ENCODE measurements at places on chromosomes 2 and 18. TPM values are rescaled to one million over a fixed set of nuclear protein-coding genes. Genes with fewer than 3 reads are reported as not detected.

DNA sequence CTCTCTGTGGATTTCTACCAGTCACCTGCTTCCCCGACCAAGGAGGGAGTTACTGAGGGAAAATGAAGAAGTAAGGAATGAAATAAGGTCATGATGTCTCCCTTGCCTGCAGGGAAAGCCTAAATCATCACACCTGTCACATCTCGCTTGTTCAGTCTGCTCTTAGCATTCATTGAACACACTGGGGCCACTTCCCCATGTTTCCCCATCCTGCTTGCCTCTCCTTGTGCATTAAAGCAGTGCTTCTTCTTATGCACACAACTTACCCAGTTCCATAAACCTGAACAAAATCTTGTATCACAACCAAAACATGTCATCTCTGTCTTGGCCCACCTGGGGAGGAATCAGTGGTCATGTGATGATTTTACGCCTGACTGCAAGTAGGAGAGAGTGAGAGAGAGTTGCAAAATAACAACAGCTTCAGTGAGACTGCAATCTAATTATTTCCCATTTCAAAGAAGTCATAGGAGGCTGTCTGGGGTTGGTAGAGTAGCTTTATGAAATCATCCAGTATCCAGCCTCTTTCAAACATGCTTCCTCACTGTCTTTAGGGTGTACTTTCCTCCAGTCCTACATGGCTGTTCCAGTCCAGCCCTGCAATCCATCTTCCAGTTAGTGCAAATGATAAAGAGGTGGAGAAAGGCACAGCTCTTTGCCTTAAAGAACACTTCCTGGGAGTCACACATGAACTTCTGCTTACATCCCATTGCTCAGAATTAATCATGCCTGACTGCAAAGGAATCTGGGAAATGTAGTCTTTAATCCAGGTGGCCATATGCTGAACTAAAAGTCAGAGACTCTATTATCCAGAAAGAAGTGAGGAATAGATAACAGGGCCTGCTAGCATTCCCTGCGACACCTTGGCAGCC lies 220.1 kb downstream of the HAUS1 start:
- H3K4me3 ChIP-seq: no peak overlapping the region
- no peaks in the 10 kb centered on the region for H3K27me3 ChIP-seq
- H3K36me3 ChIP-seq: no peaks in the 10 kb centered on the region
- no peak for DNase-seq

- no peak for DNase-seq
- no peak overlapping the region for H3K4me3 ChIP-seq
- H3K27ac ChIP-seq: no peak overlapping the region
These were observed 36.0 kb downstream of the KLHL29 start for GRCh38 chr2:23420840-23421476.

DNA sequence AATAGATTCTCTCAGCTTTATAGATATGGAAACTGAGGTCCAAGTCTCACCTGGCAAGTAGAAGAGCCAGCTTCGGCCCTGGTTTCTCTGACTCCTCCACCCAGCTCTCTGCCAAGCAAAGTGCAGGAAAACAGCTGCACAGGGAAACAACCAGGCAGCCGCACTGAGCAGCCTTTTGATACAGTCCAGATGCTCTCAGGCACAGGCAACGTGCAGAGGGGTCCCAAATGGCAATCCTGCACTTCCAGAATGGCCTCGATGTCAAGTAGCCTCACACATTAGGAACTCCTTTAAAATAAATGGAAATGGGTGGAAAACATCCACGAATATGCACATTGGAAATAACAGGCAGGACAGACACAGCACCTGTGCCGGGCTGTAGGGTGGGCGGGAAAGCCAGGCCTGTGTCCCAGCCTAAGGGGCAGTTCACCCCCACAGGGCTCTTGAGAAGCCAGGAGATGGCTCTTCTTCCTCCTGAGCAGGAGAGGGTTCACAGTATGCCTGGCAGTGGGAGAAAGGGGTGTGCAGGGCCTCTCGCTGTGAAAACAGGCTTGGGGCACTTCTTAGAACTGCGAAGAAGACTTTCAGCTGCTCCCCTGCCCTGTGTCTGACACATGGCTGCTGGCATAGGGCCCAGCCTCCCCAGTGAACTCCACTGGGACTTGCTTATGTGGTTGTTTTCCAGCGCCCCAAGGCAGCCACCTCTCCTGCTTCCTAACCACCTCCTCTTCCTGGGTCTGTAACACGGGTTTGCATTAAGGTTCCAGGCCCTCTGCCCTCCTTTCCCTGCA lies 63.9 kb upstream of the TUBA3E start:
- H3K4me3 ChIP-seq: no peak overlapping the region
- no peak for DNase-seq
- no peaks in the 10 kb centered on the region for H3K4me1 ChIP-seq
- H3K36me3 ChIP-seq: no peaks in the 10 kb centered on the region
- no peaks in the 10 kb centered on the region for H3K27me3 ChIP-seq

DNA sequence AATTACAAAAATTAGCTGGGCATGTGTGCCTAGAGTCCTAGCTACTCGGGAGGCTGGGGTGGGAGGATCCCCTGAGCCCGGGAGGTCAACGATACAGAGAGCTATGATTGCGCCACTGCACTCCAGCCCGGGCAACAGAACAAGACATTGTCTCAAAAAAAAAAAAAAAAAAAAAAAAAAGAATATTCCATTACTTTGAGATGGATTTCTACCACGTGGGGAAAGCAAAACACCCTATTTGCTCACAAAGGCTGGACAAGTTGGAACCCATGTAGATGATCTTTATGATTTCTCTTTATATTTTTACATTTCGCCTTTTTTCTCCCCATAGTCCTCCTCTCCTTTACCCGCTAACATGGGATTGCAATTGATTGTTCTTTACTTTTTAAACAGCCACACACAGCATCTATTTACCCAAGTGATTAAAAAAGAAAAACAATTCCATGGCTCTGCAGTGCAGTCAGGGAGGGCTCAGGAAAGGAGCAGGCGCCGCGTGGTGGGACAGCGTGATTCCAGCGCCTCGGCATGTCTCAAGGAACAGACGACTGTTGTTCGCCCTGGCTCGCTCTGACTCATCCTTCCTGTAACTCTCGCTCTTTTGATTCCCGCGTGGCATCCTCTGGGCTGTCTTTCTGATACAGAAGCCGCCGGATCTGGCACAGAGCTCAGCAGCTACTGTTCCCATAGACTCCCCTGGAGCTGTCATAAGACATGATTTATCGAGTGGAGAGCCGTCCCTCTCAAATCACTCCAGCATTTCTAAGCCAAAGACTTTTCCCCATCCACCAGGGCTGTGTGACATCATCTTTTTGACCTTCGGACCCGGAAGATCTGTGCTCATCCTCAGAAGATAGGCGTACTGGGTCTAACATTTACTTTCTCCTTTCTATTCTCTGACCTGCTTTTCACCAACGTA lies 230.4 kb upstream of the AGAP1 start:
- no peaks in the 10 kb centered on the region for H3K36me3 ChIP-seq
- DNase-seq: no peak
- no peak overlapping the region for H3K27ac ChIP-seq
- no peak overlapping the region for H3K4me3 ChIP-seq
- H3K27me3 ChIP-seq: no peaks in the 10 kb centered on the region

DNA sequence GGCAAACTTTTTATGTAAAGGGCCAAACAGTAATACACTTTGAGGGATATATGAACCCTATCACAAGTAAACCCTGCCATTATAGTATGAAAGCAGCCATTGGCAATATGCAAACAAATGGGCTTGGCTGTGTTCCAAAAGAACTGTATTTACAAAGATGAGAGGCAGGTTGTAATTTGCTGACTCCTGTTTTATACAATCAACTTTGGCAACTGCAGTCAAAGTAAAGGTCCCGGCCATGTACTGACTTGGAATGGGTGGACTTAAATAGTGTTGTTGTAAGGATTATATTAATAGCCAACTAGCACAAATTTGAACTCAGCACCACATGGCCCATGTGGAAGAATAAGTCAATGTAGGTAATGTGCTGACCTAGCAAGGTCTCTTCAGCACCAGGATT lies 223.4 kb downstream of the WDPCP start:
- DNase-seq: no peak
- no peaks in the 10 kb centered on the region for H3K36me3 ChIP-seq
- H3K4me3 ChIP-seq: no peak overlapping the region
- H3K27ac ChIP-seq: no peak overlapping the region

GRCh38 chr2:241814643-241815476 lies 5.9 kb downstream of the NEU4 start:
- H3K36me3 ChIP-seq: no peaks in the 10 kb centered on the region
- H3K27me3 ChIP-seq: no peaks in the 10 kb centered on the region
- no peak overlapping the region for H3K4me3 ChIP-seq
- no peak for DNase-seq
- no peaks in the 10 kb centered on the region for H3K4me1 ChIP-seq

- DNase-seq: no peak
- no peak overlapping the region for H3K4me3 ChIP-seq
- no peaks in the 10 kb centered on the region for H3K36me3 ChIP-seq
These were observed 220.2 kb downstream of the PDE11A start for GRCh38 chr2:177852389-177852788.

DNA sequence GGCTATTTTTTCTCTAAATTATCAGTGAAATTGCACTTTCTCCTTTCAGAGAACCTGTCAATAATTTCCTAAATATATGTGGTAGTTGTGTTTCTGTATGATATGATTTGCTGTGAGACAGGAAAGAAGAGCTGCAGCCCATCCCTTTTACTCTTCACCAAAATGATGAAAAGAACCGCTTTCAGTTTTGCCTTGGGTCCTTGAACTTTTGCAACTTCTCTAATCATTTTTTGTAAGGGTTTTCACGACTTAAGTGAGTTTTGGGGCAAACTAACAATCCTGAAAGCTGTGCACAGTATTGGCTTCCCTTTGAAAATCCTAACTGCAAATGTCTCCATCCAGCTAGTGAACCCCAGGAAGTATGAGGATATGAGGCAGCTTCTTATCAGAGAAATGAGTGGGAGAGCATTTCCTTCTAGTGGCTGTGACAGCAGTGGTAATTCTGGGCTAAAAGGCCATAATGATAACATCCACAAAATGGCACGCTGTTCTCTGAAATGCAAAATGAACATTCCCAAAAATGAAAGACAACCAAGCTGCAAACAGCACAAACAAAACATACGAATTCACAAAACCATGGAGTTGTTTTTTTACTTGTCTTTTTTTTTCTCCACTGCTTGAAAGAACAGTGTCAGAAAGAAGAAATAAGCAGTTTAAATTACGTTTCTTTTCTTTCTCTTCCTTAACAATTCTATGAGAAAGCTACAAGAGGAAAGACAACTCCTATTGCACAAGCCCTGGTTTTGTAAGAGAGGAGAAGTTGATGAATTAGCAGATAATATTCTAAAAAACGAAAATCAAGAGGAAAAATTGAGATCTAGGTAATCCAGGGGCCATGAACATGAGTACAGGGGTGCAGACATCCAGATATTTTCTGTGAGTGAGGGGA lies 1291.6 kb upstream of the ZEB2 start:
- H3K4me3 ChIP-seq: no peak overlapping the region
- no peak overlapping the region for H3K27ac ChIP-seq
- no peaks in the 10 kb centered on the region for H3K27me3 ChIP-seq
- no peaks in the 10 kb centered on the region for H3K4me1 ChIP-seq

- no peak for DNase-seq
- H3K4me1 ChIP-seq: no peaks in the 10 kb centered on the region
- peaks cover 4% of the 10 kb centered on the region for H3K27me3 ChIP-seq
- no peak overlapping the region for H3K4me3 ChIP-seq
- H3K36me3 ChIP-seq: no peaks in the 10 kb centered on the region
- H3K27ac ChIP-seq: no peak overlapping the region
These were observed 142.4 kb upstream of the RBBP8 start for GRCh38 chr18:22790545-22791309.

DNA sequence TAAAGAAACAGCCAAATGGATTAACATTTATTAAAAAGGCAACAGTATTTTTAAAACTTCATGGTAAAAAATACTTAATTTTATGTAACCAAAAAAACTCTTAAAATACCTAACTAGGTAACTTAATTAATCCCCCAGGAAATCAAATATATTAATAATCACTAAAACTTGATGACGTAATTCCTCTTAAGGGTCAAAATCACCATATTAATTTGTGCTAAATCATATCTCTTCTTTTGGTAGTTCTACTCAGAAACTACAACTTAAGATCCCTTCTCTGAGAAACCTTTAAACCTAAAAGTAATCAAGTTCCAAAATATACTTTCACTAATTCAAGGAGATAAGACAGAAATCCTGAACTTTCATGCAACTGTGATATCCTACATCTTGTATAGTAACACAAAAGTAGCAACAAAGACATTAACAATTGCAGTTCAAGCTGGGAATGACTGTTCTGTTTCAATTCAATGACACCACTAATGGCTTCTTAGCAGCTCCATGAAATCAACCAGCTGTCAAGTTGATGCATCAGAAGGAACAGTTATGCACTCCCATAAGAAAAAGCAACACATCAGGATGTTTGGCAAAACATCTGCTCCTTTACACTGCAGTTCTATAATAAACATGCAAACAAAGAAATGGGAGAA lies 4.0 kb downstream of the BAZ2B start:
- DNase-seq: no peak
- H3K27me3 ChIP-seq: peaks cover 4% of the 10 kb centered on the region
- H3K27ac ChIP-seq: no peak overlapping the region
- H3K4me1 ChIP-seq: no peaks in the 10 kb centered on the region
- H3K4me3 ChIP-seq: no peak overlapping the region
- no peaks in the 10 kb centered on the region for H3K36me3 ChIP-seq

GRCh38 chr2:233833345-233833744 lies 21.0 kb downstream of the HJURP start:
- no peaks in the 10 kb centered on the region for H3K4me1 ChIP-seq
- no peaks in the 10 kb centered on the region for H3K36me3 ChIP-seq
- no peak overlapping the region for H3K4me3 ChIP-seq
- no peak overlapping the region for H3K27ac ChIP-seq

DNA sequence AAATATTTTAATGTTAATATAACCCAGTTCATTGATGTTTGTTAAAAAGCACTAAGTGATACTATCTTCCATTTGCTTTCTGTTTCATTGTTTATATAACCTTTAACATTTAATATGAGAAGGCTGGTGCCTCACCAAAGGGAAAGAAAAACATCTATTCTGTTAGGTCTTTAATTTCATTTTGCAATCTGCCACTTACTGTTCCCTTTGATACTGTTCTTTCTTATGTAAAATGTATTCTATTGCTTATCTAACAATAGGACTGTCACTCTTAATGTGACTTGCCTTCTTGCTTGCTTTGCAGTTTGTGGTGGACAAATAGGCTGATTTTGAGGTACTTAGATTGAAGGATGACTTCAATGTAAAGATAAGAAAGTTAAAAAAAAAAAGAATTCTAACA lies 1666.1 kb upstream of the DDX18 start:
- no peak for DNase-seq
- no peaks in the 10 kb centered on the region for H3K36me3 ChIP-seq

DNA sequence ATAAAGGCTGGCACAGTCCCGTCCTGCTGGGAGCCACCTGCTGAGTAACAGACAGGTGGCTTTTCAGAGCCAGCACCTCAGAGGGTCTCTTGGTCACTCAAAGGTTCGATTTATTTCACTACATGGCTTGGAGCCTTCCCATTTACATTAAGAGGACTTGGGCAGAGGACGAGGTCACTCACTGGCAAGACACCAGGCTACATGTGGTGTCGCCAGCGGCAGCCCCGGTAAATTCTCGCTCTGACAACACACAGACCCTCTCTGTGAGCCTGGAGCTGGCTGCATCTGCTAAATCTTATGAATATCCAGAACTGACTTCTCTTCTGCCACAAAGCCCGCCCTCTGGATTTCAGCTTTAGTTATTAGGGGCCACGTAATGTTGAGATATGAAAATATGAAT lies 254.7 kb downstream of the VAPA start:
- H3K4me1 ChIP-seq: no peaks in the 10 kb centered on the region
- H3K36me3 ChIP-seq: no peaks in the 10 kb centered on the region
- H3K27ac ChIP-seq: no peak overlapping the region
- H3K27me3 ChIP-seq: no peaks in the 10 kb centered on the region
- no peak for DNase-seq

Gene ACMSD
- not detected for total RNA-seq

Gene UGT1A5
- not detected for total RNA-seq

Gene BCL2
- total RNA-seq: 60.5 TPM
